A549 treated with DMSO at 1 μM for 4 hours (cell line): ENCODE measurements at places on chromosomes 5 and 9. TPM values are rescaled to one million over a fixed set of nuclear protein-coding genes. Genes with fewer than 3 reads are reported as not detected.

The FAM78A gene
- 0.19 to 0.69 TPM (median 0.41 TPM) in 5 replicates for total RNA-seq

The GPR150 gene
- 0.08 to 0.14 TPM (median 0.14 TPM) in 4 of 5 replicates, not detected in the other for total RNA-seq

The ABO gene
- not detected in 5 replicates for total RNA-seq

The PLPPR1 gene
- not detected in 5 replicates for total RNA-seq

The ANKRD34B gene
- total RNA-seq: 0.03 to 0.09 TPM (median 0.05 TPM) in 4 of 5 replicates, not detected in the other

The GRAMD2B gene
- 0.60 to 1.2 TPM (median 0.95 TPM) in 5 replicates for total RNA-seq

The BOD1 gene
- 62.2 to 72.0 TPM (median 69.7 TPM) in 5 replicates for total RNA-seq

The LHX6 gene
- total RNA-seq: 0.30 to 0.41 TPM (median 0.40 TPM) in 5 replicates

The GDA gene
- 0.84 to 1.5 TPM (median 1.2 TPM) in 5 replicates for total RNA-seq

The ECM2 gene
- 0.12 to 0.29 TPM (median 0.19 TPM) in 5 replicates for total RNA-seq

The PCA3 gene
- not detected in 5 replicates for total RNA-seq

The TRAF1 gene
- total RNA-seq: 4.1 to 12.0 TPM (median 7.0 TPM) in 5 replicates

The GPBP1 gene
- 39.3 to 46.7 TPM (median 43.0 TPM) in 5 replicates for total RNA-seq

The NUTM2G gene
- total RNA-seq: 0.03 TPM in 1 of 5 replicates, not detected in the others

The RLN1 gene
- total RNA-seq: not detected in 5 replicates

The NDUFS4 gene
- total RNA-seq: 104 to 140 TPM (median 110 TPM) in 5 replicates

The ENTREP1 gene
- total RNA-seq: 0.39 to 0.58 TPM (median 0.48 TPM) in 5 replicates

The PCDHB16 gene
- total RNA-seq: 0.04 to 0.19 TPM (median 0.06 TPM) in 5 replicates

The PCDHB14 gene
- total RNA-seq: 0.05 to 0.15 TPM (median 0.08 TPM) in 5 replicates

The MCC gene
- total RNA-seq: 0.18 to 0.45 TPM (median 0.37 TPM) in 5 replicates

The PCDHB2 gene
- total RNA-seq: 3.3 to 4.1 TPM (median 3.3 TPM) in 5 replicates

The CCL28 gene
- total RNA-seq: 0.06 to 0.31 TPM (median 0.13 TPM) in 5 replicates

The SMIM27 gene
- total RNA-seq: 12.8 to 14.3 TPM (median 13.3 TPM) in 5 replicates
